ENCODE measurements at places on chromosomes 1 and 21. TPM values are rescaled to one million over a fixed set of nuclear protein-coding genes. Genes with fewer than 3 reads are reported as not detected.
A peak's percentile ranks its signal among the peaks of the same experiment; 100 is the strongest.

- H3K4me1 ChIP-seq: no peaks in the 10 kb centered on the region
- no peak overlapping the region for H3K4me3 ChIP-seq
- H3K27ac ChIP-seq: no peak overlapping the region
- no peak for DNase-seq
These were observed 55.3 kb downstream of the DOP1B start for GRCh38 chr21:36211660-36212512.

- no peaks in the 10 kb centered on the region for H3K27me3 ChIP-seq
- DNase-seq: no peak
- H3K4me1 ChIP-seq: peaks cover 5% of the 10 kb centered on the region
These were observed 136.8 kb upstream of the RUNX3 start for GRCh38 chr1:25066731-25067517.

GRCh38 chr1:114390361-114390760 lies 120.6 kb downstream of the TRIM33 start:
- no peak overlapping the region for H3K27ac ChIP-seq
- H3K4me3 ChIP-seq: no peak overlapping the region
- H3K36me3 ChIP-seq: no peaks in the 10 kb centered on the region
- DNase-seq: no peak
- no peaks in the 10 kb centered on the region for H3K4me1 ChIP-seq

GRCh38 chr1:41888756-41889155 lies 30.0 kb downstream of the HIVEP3 start:
- H3K27me3 ChIP-seq: no peaks in the 10 kb centered on the region
- H3K27ac ChIP-seq: no peak overlapping the region
- H3K4me3 ChIP-seq: no peak overlapping the region
- H3K36me3 ChIP-seq: no peaks in the 10 kb centered on the region

DNA sequence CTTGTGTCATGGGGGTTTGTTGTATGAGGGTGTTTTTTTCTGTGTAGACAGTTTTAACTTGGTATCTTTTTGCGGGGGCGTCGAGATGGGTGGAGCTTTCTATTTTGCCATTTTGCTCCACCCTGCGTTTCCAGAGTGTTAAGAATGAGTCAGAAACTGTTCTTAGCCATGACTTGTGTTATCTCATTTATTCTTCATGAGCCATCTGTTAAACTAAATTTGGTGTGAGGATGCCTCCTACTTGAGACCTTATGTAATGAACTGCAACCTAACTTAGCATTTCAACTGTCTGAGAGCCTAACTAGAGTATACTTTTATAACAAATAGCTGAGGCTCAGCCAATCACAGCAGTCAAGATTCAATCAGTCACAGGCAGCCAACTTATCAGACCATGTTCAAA lies 1873.5 kb downstream of the NCAM2 start:
- H3K4me1 ChIP-seq: no peaks in the 10 kb centered on the region
- no peak overlapping the region for H3K4me3 ChIP-seq
- no peaks in the 10 kb centered on the region for H3K27me3 ChIP-seq
- DNase-seq: no peak
- H3K36me3 ChIP-seq: no peaks in the 10 kb centered on the region
- no peak overlapping the region for H3K27ac ChIP-seq

GRCh38 chr1:116556289-116557006 lies 14.4 kb downstream of the CD58 start:
- peak; percentile 19 for DNase-seq
- H3K36me3 ChIP-seq: no peaks in the 10 kb centered on the region
- H3K27me3 ChIP-seq: no peaks in the 10 kb centered on the region
- H3K27ac ChIP-seq: no peak overlapping the region
- no peaks in the 10 kb centered on the region for H3K4me1 ChIP-seq

CRNN gene
- total RNA-seq: not detected

KCNJ6 gene
- not detected for total RNA-seq

OLIG2 gene
- not detected for total RNA-seq
